A549 treated with ZK216348 at 1 μM for 4 hours (cell line): ENCODE measurements at places on chromosomes 13 and 19. TPM values are rescaled to one million over a fixed set of nuclear protein-coding genes. Genes with fewer than 3 reads are reported as not detected.

PLPPR3 gene
- total RNA-seq, result 1.2 to 7.0 TPM (median 5.6 TPM) in 5 replicates

KLK13 gene
- total RNA-seq, result 0.31 to 0.38 TPM in 2 of 5 replicates, not detected in the others

CA11 gene
- 7.2 to 12.6 TPM (median 9.3 TPM) in 5 replicates for total RNA-seq

ZNF791 gene
- 3.9 to 5.7 TPM (median 4.9 TPM) in 5 replicates for total RNA-seq

ZNF556 gene
- 0.19 TPM in 1 of 5 replicates, not detected in the others for total RNA-seq

RXFP2 gene
- not detected in 5 replicates for total RNA-seq

ATXN8OS gene
- total RNA-seq, result not detected in 5 replicates

C1QTNF9B gene
- total RNA-seq, result not detected in 5 replicates

ZNF43 gene
- total RNA-seq, result 2.7 to 4.4 TPM (median 4.0 TPM) in 5 replicates

NLRP7 gene
- 0.08 TPM in 1 of 5 replicates, not detected in the others for total RNA-seq

ZNF844 gene
- not detected in 5 replicates for total RNA-seq

PDE4C gene
- 0.12 to 0.99 TPM (median 0.14 TPM) in 3 of 5 replicates, not detected in the others for total RNA-seq

SIGLEC7 gene
- total RNA-seq, result not detected in 5 replicates

NANOS3 gene
- 2.3 to 3.7 TPM (median 2.6 TPM) in 5 replicates for total RNA-seq

C19orf85 gene
- total RNA-seq, result not detected in 5 replicates

COX7A1 gene
- not detected in 5 replicates for total RNA-seq

ADGRE3 gene
- total RNA-seq, result not detected in 5 replicates

DNAJC3 gene
- total RNA-seq, result 8.3 to 14.3 TPM (median 11.4 TPM) in 5 replicates

ZNF547 gene
- 1.2 to 3.6 TPM (median 1.8 TPM) in 5 replicates for total RNA-seq

OVOL3 gene
- total RNA-seq, result 0.23 TPM in 1 of 5 replicates, not detected in the others

APC2 gene
- total RNA-seq, result 0.78 to 2.1 TPM (median 1.8 TPM) in 5 replicates

ZNF780A gene
- 23.6 to 31.5 TPM (median 27.6 TPM) in 5 replicates for total RNA-seq

THAP8 gene
- 3.4 to 8.1 TPM (median 7.1 TPM) in 5 replicates for total RNA-seq

BCL3 gene
- 31.6 to 92.9 TPM (median 77.1 TPM) in 5 replicates for total RNA-seq

LMTK3 gene
- total RNA-seq, result 2.2 to 6.0 TPM (median 5.9 TPM) in 5 replicates
